ENCODE measurements at places on chromosomes 3 and 15. TPM values are rescaled to one million over a fixed set of nuclear protein-coding genes. Genes with fewer than 3 reads are reported as not detected.

DNA sequence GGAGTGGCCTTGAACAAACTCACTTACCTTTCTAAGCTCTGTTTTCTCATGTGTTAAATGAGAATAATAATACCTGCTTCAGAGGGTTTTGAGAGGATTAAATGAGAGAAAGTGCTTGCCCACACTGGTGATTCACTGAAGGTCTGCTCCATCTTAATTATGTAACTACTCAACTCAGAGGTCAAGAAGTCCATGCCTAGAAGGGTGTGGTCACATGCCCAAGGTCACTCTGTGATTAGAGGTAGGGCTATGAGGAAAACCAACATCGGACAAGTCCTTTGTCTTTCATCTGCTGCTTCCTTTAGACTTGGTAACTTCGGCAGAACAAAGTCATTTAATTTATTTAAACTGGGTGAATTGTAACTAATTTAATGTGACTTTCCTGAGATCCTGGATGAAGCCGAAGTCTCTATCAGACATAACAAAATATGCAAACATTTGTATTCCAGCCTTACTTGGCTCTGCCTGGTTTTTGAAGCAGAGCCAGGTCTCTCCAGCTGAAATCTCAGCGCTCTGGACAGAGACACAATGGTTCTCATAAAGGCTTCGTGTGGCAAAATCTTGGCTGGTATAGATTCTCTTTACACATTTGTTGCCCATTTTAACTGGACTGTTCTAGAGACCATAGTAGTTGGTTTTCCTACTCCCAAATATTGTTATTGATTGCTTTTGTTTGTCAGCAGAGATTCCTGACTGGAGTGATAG, 3.0 kb downstream of the CHRNA7 start:
- no peak for DNase-seq

DNA sequence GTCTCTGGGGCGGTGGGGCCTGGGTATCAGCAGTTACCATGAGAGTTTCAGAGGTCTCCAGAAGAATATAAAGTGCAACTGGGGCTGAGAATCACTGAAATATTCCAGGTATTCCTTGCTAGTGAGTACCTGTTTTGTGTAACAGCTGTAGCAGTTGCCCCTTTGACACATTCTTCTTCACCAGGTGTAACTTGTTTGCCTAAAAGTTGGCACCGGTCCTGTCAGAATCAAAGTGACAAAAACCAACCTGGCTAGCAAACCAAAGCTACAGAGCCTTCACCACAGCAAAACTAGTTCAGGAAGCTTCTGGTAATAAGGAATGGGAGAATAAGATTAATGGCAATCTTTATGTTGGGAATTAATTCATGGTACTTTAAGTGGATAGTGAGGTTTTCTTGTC, 296.0 kb downstream of the NAALADL2 start:
- no peak for DNase-seq

The GPR62 gene
- total RNA-seq = not detected

GRCh38 chr15:76286271-76286879, 24.9 kb downstream of the ETFA start:
- DNase-seq = no peak

Measured in Caki2 (cell line).